ENCODE measurements at places on chromosomes 1 and 21. TPM values are rescaled to one million over a fixed set of nuclear protein-coding genes. Genes with fewer than 3 reads are reported as not detected.

DNA sequence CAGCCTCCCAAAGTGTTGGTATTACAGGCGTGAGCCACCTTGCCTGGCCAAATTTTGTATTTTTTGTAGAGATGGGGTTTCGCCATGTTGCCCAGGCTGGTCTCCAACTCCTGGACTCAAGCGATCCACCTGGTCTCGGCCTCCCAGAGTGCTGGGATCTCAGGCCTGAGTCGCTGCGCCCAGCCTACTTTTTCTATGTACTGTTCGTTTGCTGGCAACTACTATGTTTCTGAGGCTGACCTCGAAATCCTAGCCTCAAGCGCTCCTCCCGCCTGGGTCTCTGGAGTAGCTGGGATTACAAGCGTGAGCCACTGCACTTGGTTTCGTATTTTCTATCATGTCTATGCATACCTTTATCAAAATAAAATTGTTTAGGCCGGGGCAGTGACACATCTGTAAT is 675 bp upstream of the TEKT2 start:
- no peak for DNase-seq

DNA sequence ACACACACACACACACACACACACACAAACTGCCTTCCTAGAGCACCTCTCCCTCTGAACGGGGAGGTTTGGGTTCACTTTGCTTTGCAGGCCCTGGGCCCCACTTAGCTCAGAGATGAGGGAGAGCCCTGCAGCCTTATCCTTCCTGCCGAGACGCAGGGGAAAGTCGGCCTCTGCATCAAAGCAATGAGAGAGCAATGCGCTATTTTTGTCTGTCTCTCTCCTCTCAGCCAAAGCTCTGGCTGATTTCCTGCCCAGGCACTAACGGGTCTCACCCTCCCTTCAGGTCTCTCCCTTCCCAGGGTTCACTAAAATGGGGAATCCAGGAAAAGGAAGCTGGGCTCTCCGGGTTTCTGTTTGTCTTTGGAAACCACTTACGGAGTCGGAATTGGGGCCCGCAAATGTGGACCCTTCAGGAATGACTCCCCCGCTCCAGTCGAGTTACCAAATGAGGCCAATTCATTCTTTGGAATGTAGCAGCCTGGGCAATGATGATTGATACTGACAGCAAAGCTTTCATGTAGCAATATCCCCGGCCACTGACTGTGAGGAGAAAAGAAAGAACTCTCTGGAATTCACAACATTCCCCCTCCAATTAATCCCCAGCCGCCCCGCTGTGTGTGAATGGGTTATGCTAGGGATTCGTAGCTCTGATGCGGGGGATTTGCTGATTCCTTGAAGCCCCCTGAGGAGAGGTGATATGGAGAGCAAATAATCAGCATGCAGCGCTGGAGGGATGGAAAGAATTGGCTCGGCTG is 61.5 kb upstream of the WLS start:
- DNase-seq: no peak

GRCh38 chr1:162878000-162878596 is 17.1 kb upstream of the CCDC190 start:
- DNase-seq: no peak

GRCh38 chr1:201284636-201285035 is 1.3 kb downstream of the PKP1 start:
- DNase-seq: no peak

- no peak for DNase-seq
Observed at GRCh38 chr1:242454262-242455051, 70.0 kb downstream of the PLD5 start.

DNA sequence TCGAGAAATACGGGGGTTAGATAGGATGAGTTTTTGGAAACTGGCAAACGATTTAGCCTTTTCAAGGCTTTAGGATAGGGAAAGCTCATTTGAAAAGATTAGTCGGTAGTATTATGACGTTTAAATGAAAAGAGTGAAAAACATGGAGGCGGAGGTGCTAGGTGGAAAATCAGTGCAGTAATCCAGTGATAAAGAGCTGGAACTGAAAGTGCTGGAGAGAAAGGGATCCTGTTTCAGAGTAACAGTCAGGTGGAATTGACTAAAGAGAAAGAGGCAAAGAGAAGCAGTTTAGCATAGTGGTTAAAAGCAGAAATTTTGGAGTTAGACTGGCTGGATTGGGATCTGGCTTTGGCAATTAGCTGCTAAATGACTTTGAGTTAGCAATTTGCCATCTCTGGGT is 945 bp downstream of the WDR3 start:
- no peak for DNase-seq

GRCh38 chr1:50667710-50668356 is 244.6 kb upstream of the DMRTA2 start:
- DNase-seq: no peak

DNA sequence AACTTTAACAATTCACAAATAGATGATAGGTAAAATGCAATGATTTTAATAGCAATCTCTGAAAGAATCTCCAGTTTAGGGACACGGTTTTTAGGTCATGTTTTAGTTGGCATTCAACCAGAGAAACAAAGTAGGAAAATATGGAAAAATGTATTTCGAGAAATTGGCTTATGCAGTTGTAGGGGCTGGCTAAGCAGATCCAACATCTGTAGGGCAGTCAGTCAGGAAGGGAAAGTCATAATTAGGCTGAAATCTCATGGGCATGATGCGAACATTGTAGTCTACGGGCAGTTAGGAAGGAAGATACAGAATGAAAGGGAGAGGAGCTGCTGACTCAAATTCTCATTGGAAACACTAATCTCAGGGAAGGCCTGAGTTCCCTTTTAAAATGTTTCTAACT is 1276.0 kb upstream of the ADGRL4 start:
- no peak for DNase-seq

DNA sequence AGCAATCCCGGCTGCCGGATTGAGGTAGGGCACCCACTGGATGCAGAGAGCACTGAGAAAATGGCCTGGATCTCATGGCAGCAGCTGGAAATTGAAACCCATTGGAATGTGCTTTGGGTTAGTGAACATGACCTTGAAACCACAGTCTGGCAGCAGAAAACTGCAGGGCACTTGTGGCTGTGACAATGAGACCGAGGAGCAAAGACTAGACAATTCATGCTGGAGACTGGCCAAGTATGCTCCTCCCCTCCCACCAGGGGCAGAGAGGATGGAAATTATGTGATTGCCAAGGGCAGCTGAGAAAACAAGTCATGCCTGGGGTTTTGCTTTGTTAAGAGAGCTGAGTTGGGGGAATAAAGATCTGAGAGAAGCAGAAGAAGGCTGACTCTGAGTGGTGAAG is 60.7 kb downstream of the ZNF697 start:
- no peak for DNase-seq

DNA sequence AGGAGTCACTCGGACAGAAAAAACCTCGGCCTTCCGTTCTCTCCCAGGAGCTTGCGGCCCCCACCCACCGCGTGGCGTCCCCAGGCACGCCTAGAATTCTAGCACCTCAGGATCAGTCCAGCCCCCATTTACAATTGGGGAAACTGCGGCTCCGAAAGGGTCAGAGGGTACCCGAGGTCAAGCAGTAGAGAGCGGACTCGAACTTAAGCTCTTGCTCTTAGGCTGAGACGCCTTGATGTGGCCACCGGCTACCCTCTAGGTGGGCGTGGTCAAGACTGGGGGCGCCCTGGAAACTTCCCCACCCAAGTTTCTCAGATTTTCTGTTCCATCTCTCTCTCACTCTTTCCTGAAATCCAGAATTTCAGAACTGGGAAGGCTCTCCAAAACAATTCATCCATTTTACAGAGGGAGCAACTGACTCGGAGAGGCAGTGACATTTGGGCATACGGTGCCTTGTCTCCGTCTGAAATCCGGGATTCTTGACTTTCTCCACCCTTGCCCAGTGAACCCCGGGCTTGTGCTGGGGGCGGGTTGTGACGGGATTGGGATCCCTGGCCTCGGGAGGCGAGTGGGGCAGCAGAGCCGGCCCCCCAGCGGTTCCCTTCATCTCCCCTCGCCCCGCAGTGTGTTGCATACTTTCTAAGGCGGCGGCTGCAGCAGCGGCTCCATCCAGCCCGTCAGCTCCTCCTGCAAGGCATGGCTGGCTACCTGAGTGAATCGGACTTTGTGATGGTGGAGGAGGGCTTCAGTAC is 777 bp downstream of the AZIN2 start:
- no peak for DNase-seq

- no peak for DNase-seq
Observed at GRCh38 chr1:92354259-92354658, 55.4 kb downstream of the RPAP2 start.

DNA sequence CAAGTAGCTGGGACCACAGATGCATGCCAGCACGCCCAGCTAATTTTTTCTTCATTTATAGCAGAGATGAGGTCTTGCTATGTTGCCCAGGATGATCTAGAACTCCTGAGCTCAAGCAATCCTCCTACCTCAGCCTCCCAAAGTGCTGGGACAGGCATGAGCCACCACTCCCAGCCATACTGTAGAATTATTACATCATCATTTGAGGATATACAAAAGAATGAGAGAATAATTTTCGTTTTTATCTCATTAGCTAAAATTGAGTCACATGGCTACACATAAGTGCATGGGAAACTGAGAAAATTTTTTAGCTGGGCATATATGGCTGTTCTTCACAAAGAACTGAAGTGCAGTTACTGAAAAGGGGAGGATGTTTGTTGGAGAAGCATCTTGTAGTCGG is 21.2 kb downstream of the STXBP3 start:
- no peak for DNase-seq

GRCh38 chr21:41029571-41029970 is 138.4 kb upstream of the BACE2 start:
- DNase-seq: no peak

- no peak for DNase-seq
Observed at GRCh38 chr1:178122283-178122682, 28.4 kb downstream of the RASAL2 start.

Gene IGSF3
- total RNA-seq: not detected

Gene MTMR11
- not detected for total RNA-seq

Gene NHLH1
- total RNA-seq: 0.24 TPM

Gene AXDND1
- 1.6 TPM for total RNA-seq

Gene SLC25A34
- total RNA-seq: 2.2 TPM

Gene PDE9A
- total RNA-seq: 12.2 TPM

Gene OR10J1
- not detected for total RNA-seq

Gene SMPDL3B
- not detected for total RNA-seq

Gene TP73
- not detected for total RNA-seq

All from CD8-positive, alpha-beta T cell (primary cell).